ENCODE measurements at places on chromosomes 5 and 9.

GRCh38 chr9:133340256-133340655, 4.3 kb upstream of the SURF6 start:
- no peak for DNase-seq

DNA sequence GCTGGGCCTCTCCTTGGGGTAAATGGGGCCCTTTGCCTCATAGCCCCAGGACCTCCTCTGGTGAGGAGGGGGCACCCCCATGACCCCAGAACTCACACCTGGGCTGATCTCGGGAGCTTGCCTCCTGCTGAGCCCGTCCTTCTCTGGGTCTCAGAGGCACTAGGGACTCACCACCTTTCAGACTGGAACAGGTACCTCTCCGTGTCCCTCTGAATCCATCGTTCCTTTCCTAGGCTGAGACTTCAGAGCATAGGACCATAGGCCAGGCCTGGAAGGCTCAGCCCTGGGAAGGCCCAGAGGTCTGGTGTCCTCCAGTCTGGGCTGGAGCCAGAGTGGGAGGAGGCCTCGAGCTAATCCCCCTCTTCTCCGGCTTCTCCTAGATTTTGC, 97.9 kb downstream of the CACNA1B start:
- no peak for DNase-seq

DNA sequence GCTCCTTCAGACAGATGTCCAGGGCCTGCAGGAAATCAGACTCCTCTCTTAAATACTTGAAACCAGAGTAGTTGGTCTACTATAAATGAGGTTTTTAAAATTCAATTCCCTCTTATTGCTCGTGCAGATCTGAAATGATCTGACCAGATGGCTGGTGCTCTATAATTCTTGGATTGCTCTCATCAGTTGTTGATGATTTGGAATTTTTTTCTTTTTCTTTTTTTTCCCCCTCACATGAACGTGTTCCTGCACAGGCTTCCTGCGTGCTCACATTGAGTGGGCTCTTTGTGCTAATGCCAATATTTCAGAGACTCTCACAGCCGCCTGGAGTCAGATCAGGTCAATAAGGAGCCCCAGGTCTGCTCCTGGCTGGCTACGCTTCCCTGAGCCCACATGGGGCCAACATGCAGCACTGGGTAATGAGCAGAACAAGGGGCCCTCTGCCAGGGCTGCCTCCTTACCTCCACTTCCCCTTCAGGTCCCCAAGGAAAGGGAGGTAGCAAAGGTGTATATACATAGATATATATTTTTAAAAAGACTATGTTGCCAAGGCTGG, 82.0 kb downstream of the SIL1 start:
- no peak for DNase-seq

GRCh38 chr9:103601287-103601686, 492.8 kb upstream of the SMC2 start:
- DNase-seq, result no peak

- no peak for DNase-seq
These were observed 273.9 kb downstream of the CDK5RAP2 start for GRCh38 chr9:120306088-120306487.

DNA sequence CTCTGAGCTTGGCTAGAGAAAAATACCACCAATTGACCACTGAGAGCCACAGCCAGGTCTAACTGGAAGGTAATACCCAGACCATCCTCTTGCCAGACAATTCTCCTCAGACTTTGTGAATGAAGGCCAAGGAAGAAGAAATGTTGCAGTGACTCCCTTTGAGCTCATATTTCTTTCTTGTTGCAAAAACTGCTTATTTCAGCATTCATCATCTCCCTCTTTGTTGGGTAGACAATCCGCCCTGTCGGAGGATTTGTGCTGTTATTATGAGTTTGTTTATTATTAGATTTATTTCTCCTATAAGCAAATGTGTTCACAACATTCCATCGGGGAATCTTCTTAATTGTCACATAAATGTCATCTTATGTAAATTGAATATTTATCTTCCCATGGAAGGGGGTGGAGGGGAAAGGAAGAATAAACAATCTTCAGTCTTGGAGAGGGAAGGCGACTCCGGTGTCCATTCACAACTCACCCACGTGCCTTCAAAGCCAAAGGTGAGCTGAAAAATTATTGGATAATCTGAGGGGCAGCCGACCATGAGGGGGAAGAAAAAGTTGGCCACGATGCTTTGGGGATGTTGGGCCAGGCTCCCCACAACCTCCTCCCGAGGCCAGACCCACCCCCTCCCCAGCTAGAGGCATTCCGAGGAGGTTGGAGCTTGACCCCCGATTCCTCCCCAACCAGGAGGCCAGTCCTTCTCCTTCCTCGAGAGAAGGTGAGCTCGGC, 1.8 kb upstream of the JADE2 start:
- no peak for DNase-seq

- no peak for DNase-seq
These were observed 269.4 kb upstream of the KLF9 start for GRCh38 chr9:70683841-70684240.

GRCh38 chr9:33277484-33277883, 12.6 kb downstream of the CHMP5 start:
- DNase-seq, result no peak

DNA sequence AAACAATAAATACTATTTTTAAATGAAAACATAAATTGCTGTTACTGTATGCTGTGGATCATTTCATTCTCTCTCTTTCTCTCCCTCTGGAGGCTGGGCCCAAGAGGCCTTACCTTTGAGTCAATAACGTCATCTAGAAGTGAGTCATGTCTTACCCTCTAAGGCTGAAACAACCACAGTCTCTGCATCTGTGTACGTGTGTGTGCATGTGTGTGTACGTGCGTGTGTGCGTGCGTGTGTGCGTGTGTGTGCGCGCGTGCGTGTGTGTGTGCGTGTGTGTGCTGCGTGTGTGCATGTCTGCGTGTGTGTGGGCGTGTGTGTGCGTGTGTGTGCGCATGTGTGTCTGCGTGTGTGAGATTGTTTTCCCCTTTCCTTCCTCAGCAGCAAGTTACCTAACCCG, 13.6 kb upstream of the IL17B start:
- no peak for DNase-seq

DNA sequence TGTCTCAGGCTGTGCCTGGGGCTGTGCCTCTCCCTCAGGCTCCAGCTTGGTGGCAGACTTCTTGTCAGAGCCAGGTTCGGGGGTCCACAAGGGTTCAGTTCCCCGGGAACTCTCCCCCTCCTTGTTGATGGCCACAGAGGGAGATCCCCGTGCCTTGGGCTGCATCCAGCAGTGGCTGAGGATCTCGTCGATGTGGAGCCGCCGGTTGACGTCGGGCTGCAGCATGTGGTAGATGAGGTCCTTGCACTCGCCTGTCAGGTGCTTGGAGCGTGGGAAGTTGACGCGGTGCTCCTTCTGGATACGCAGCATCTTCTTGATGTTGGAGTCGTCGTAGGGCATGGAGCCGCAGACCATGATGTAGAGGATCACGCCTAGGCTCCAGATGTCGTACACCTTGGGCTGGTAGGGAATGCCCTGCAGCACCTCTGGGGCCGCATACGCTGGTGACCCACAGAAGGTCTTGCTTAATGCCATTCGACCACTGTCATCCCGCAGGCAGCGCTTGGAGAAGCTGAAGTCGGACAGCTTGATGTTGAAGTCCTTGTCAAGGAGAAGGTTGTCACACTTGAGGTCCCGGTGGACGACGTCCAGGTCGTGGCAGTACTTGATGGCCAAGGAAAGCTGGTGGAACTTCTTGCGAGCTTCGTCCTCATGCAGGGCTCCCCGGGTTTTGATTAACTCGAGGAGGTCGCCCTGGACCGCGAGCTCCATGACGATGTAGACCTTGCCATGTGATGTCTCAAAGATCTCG, 752 bp downstream of the TSSK1B start:
- DNase-seq, result no peak

- DNase-seq, result no peak
These were observed 2.5 kb downstream of the FEM1C start for GRCh38 chr5:115542086-115542485.

- no peak for DNase-seq
These were observed 172.9 kb downstream of the GLIS3 start for GRCh38 chr9:4126996-4127395.

GRCh38 chr9:84748112-84748511, 78.6 kb downstream of the NTRK2 start:
- DNase-seq, result no peak

DNA sequence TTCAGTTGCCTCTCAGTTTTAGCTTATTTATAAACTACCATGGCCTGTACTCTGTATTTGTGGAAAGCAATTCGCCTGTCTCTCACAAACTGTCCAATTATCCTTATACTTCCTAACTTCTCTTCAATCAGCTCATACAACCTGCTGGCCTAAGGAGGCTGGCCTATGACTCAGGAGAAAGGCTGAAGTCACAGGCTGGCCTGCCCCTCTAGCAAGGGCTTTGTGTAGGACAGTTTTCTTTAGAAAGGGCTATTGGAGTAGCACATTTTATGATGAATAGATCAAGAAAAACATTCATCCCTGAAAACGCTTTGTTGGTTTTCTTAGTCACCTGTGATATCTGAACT, 988.7 kb upstream of the ARRDC3 start:
- DNase-seq, result no peak

- no peak for DNase-seq
These were observed 482.0 kb downstream of the PSAT1 start for GRCh38 chr9:78778861-78779374.

GRCh38 chr9:113475031-113475430, 11.5 kb downstream of the RGS3 start:
- DNase-seq, result no peak

DNA sequence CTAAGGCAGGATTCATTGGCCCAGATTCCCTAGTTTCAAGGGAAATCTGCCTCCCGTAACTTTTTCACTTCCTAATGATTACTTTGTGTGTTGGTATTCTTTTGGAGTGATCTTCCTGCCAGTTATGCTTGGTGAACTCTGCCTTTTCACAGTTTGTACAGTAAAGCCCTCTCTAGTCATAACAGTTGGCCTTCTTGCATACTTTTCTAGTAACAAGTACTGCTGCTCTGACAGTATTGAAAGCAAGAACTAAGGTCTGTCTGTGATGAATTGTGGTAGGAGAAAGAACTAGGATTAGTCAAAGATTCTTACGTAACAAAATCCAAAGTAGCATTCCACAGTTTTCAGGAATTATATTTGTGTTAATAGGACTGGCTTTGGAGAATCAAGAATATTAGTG, 1457.2 kb upstream of the WWC1 start:
- no peak for DNase-seq

- no peak for DNase-seq
These were observed 82.7 kb downstream of the ITGA1 start for GRCh38 chr5:52870448-52870847.

DNA sequence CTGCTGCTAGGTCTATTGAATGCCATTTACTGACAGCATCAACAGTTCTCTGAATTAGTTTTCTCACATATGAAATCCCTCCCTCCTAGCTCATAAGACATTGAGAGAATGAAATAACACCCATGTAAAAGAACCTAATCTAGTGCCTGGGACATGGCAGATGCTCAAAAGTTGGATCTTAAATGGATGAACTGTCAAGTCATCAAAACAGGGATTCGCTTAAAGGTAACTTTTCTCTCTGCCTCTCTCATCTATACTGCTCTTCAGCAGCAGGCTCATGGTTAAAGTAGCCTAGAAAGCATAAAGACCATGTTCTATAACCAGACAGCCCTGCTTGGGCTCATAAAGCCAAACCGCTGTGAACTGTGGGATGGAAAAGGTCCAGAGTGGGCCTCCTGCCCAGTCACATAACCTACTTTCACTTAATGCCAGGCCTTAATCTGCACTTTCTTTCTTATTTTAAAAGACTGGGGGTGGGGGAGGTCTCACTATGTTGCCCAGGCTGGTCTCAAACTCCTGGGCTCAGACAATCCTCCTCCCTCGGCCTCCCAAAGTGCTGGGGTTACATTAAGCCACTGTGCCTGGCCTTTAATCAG, 3.7 kb downstream of the TMEM245 start:
- DNase-seq, result no peak

DNA sequence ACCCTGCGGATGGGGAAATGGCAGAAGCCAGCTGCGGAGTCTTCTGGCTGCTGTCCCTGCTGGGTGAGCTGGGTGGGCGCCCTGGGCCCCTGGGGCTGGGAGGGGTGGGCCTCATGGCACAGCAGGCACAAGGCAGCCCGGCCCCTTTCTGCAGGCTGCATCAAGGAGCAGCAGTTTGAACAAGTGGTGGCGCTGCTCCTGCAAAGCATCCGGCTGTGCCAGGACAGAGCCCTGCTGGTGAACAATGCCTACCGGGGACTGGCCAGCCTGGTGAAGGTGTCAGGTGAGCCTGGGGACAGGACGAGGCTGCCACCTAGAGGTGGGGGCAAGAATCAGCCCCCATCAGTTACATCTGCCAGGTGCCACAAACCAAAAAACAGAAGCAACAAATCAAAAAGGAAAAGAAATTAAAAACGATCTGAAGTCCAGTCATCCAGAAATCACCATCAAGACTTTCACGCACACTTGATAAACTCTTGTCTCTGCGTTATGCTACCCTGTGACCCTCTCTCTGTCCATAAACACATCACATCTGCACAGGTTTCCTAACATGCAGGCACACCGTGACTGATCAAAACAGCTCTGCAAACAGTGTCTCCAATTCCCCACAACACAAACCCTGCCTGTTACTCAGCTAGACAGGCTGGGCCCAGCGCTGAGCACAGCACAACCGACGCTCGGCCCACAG, 13.9 kb downstream of the REXO4 start:
- peak; percentile 32 for DNase-seq

DNA sequence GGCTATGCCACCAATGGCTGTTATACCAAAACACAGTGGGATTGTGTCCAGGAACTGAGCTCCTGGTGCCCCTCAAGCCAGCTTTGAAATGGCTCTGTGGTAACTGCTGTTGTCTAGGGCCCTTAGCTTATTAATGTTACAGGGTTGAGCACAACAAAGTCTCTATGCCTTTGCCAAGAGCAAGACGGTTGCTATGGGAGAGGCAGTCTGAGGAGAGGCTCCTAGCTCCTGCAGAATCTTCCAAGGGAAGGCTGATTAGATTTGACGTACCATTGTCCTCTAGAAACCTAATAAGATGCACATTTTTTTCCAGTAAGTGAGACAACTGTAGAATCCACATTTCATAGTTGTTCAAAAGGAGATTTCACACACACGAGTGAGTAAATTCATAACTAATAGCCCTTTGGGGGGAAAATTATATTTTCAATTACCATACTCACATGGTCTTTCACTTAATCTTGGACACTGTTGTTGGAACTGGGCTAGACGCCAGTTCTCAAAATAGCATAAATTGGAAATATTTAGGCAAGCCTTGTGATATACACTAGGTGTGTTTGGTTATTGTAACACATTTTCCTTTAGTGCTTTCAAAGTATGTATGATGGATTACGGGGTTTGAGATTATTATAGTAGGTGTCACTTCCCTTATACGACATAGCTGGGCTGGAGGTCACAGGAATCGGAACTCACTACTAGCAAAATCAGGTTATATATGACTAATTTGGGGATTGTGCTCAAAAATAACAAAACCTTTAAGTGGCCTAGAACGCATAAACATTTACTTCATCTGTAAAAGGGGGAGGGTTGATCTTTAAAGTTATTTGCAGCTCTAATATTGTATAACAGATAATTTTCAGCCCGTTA, 186.3 kb upstream of the EGFLAM start:
- no peak for DNase-seq
